Stimulated activated CD8-positive, alpha-beta memory T cell treated with anti-CD3 and anti-CD28 coated beads, Interleukin-2, amount 100 ng/mL, for 48 hours (primary cell): ENCODE measurements at places on chromosomes 1 and 21.

GRCh38 chr21:31343680-31344480 is at the start of gene TIAM1:
TSS of gene TIAM1 (minus strand) at chr21:31344261. CDS start at chr21:31266972, 77,289 bp downstream.
- no peak for DNase-seq

DNA sequence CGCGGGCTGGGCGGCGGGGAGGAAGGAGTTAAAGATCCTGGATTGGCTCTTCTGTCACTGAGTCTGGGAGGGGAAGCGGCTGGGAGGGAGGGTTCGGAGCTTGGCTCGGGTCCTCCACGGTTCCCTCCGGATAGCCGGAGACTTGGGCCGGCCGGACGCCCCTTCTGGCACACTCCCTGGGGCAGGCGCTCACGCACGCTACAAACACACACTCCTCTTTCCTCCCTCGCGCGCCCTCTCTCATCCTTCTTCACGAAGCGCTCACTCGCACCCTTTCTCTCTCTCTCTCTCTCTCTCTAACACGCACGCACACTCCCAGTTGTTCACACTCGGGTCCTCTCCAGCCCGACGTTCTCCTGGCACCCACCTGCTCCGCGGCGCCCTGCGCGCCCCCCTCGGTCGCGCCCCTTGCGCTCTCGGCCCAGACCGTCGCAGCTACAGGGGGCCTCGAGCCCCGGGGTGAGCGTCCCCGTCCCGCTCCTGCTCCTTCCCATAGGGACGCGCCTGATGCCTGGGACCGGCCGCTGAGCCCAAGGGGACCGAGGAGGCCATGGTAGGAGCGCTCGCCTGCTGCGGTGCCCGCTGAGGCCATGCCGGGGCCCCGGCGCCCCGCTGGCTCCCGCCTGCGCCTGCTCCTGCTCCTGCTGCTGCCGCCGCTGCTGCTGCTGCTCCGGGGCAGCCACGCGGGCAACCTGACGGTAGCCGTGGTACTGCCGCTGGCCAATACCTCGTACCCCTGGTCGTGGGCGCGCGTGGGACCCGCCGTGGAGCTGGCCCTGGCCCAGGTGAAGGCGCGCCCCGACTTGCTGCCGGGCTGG is at the start of gene NPR1:
Gene NPR1, plus strand, starts transcription at position 170 of the 818 bp plus-strand sequence. Its CDS starts 421 bp downstream, at position 591.
- no peak for DNase-seq

DNA sequence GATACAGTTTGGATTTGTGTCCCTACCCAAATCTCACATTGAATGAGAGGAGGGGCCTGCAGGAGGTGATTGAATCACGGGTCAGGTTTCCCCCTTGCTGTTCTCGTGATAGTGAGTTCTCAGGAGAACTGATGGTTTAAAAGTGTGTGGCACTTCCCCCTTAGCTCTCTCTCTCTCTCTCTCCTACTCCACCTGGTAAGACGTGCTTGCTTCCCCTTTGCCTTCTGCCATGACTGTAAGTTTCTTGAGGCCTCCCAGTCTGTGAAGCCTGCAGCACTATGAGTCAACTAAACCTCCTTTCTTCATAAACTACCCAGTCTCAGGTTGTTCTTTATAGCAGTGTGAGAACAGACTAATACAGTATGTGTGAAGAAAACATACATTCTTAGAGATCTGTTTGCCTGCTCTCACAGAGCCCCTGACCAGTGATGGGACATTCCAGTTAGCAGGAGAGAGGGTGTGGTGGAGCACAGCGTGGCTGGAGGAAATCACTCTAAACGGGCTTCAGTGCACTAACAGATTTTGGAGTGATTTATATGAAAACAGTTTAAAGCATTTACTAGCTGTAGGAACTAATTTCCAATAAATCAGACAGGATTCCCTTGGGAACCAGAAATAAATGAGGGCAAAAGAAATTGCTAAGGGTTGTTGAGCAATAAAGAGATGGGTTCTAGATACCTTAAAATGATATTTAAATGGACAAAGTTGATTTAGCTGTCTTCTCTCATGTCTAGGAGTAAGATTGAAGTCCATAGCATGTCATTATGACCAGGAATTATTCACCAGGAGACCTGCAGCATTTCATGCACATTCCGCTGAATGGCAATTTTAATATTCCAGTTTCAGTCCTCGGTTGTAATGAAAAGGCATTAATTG is 411.0 kb downstream of the CAMTA1 start:
- no peak for DNase-seq

DNA sequence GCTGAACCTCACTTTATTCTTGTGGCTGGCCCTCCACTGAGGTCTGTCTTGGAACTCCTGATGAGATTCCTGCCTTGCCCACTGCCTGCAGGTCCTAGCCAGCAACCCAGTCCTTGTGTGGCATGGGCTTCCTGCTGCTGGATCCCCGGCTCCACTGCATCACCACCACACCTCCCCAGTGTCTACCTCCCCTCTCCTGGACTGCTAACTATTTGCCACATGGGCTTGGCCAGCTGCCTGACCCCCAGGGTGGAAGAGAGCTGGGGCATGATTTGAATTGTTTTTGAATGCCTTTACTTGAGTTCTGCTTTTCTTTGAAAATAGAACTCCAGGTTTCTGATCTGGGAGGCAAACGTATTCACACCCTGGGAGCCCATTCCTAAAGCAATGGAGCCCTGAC is 41.2 kb downstream of the SPAG17 start:
- DNase-seq = no peak

- DNase-seq = no peak
Observed at GRCh38 chr1:65422241-65423203, 2.1 kb downstream of the LEPR start.

DNA sequence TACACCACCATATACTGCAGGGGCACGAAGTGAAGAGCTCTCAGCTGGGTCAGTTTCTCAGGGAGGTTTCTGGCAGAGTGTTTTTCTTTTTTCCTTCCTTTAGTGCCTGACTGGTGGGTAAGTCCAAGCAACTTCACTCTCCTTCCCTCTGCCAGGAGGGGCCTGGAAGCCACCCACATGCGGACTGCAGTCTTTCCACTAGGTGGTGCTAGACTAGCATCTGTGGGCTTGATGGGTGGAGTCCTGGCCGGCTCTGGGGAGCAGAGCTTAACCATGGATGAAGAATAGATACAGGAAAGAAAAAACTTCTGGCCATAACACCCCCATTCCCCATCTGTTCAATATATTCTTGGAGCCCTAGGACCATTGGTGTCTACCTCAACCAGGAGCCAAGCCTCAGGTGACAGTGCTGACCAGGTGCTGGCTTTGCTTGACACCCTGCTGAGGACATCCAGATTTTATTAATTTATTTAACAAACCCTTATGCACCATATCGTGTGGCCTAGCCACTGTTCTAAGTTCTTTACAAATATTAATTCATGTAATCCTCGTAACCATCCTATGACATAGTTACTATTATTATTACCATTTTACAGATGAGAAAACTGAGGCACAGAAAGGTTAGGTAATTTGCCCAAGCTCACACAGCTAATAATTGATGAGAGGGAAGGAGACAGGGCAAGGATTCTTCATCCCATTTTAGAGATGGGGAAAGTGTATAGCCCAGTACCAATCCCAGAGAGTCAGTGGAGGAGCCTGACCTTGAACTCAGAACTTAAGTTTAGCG is 126.7 kb upstream of the CSF3R start:
- peak; percentile 24 for DNase-seq

DNA sequence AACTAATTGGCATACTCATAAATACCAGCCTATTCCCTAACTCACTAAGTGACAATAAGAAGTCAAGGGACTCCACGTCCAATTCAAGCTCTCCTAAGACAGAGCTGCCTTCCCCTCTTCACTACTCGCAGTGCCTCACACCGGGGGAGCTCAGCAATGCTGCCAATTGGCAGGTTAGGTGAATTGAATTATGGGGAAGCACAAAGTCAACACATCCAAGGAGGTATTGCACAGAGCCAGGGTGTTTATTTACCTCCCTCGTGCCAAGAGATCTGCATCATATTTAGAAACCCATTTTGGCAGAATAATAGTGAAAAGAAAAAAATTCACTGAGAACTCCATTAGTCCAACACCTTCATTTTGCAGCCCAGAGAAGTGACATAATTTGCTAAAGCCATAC is 20.4 kb upstream of the TNR start:
- DNase-seq = no peak

GRCh38 chr1:199356561-199356960 is 670.9 kb upstream of the NR5A2 start:
- DNase-seq = no peak

DNA sequence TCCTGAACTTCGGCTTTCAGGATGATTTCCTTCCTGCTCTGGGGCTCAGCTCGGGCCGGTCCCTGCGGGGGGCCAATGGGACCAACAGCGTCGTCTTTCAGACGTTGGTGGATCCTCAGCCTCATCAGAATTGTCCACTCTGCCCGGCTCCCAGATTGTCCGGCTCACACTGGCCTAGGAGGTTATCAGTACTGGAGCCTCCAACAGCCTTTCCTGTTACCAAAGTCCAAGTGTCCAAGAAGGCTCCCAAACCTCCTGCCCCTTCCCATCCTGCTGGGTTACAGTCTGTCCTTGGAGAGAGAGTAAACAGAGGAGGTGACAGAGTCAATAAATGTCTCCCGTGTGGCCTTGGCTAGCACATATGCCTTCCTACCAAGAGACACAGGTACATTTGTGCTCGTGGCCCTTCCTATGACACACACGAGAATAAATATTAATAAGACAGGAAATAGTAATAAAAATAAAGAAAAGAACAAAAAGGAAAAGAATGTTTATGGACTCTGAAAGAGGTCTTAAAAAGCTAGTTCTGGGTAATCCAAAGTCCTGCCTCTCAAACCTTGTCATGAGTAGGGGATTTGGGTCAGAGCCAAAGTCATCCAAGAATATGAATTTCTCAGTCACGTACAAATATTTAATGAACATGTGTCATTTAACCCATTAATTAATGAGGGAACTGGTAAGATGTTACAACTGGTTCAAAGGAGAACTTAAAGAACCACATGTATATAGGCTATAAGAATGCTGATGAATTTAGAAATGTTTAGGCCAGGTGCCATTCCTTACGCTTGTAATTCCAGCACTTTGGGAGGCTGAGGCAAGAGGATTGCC is 80.8 kb upstream of the SLC2A1 start:
- no peak for DNase-seq

DNA sequence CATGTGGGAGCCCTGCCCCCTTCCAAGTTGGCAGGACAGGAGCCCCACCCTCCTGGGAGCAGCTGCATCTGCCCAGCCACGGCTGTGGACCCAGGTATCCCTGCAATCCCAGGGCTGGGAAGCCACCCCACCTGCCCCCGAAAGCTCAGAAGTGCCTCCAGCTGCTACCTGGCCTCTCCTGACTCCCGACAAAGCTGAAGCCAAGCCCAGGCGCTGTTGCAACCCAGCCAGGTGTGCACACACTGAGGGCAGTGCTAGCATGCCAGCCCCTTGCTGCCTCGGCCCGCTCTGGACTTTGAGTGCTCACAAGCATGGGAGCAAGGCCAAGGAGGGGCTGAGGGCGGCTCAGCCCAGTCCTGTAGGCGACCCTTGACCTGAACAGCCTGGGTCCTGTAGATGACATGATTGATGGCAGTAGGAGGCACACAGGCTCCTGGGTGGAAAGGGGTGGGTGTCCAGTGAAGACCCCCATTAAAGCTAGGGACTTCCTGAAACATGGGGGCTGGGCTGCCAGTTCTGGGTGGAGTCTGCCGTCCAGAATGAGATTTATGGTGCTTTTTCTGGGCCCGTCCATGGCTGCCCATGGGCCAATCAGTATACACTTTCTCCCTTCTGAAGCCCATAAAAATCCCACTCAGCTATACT is 2.8 kb upstream of the SSU72 start:
- DNase-seq = no peak

DNA sequence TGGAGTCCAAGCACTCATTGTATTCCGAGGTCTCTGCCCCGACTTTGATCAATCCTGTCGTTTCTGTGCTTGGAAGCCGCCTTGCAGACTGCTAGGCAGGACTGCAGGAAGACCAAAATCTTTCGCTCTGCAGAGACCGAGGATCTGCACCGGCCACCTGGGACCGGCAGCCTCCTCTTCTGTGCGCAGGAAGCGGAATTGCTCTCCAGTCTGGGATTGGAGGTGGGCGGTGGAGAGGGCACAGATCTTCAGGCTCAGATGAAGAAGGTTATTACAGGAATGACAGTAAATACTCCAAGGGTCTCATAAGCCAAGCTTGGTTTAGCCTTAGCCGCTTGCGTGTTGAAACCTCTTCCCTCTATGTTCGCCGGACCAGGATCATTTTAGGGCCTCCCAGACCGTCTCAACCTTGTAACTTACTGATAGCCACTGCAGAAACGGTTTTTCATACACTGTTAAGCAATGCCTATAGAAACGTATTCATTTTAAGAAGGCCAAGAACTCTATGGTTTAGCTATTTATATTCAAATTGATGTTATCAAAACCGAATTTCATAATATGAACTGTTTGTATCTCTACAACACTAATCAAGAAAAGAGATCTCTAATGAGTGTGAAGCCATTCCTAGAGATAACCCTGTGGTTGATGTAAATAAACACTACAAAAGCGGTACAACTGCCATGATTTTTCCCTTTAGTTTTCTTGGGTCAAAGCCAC is 1.1 kb downstream of the MIA3 start:
- DNase-seq = no peak

GRCh38 chr1:62228136-62228882 is 33.7 kb downstream of the L1TD1 start:
- no peak for DNase-seq

DNA sequence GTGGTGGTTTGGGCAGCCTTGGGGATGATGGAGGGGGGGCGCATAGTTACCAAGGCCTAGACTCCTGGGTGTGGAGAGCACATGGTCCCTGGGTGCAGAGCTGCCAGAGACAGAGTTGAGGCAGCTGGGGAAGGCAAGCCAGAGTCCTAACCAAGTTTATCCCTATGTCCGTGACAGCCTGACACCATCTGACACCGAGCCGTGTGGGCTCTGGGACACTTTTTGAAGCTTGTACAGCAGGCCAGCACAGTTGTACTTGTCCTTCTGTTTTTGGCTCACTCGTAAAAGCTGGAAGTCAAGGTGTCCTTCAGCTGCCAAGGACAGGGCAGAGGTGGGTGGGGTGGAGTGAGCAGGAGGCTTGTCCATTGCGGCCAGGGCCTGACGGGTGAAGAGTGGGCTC is 28.5 kb downstream of the SLC26A9 start:
- no peak for DNase-seq

DNA sequence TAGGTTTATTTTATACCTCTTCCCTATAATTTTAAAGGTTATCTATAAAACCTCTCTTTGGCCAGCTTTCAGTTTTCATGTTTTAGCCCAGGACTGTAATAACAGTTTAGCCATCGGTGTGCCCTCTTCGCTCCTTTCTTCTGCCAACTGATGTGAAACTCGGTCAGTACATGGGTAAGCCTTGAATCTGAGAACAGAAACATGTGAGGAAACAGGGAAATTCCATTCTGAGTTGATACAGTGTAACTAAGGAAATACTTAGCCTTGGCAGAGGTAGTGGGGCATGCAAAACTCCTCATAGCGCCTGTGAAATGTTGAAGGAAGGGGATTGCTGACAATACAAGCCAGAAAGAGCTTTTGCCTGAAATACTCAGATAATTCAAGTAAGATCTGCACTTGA is 465.2 kb downstream of the NCAM2 start:
- DNase-seq = no peak

DNA sequence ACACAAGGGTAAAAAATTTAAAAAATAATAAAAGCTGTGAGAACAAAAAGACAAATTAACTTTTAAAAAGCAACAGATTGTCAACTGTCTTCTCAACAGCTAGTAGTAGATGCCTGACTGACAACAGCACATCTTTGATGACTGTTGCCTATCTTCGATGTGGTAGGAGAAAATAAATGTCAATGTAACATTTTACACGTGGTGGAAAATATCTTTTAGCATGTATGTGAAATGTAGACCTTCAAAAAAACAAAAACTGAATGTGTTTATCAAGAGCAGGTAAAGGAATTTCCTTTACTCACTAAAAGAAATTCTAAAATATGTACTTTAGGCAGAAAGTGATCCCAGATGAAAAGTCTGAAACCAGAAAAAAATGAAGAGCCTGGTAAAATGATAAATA is 42.9 kb downstream of the CD53 start:
- DNase-seq = no peak

- no peak for DNase-seq
Observed at GRCh38 chr1:84390226-84390625, 8.1 kb upstream of the DNASE2B start.
